ENCODE measurements at places on chromosomes 1 and 21.
A peak's percentile ranks its signal among the peaks of the same experiment; 100 is the strongest.

GRCh38 chr1:111832521-111833155 is 76.9 kb downstream of the DDX20 start:
- no peak for DNase-seq

DNA sequence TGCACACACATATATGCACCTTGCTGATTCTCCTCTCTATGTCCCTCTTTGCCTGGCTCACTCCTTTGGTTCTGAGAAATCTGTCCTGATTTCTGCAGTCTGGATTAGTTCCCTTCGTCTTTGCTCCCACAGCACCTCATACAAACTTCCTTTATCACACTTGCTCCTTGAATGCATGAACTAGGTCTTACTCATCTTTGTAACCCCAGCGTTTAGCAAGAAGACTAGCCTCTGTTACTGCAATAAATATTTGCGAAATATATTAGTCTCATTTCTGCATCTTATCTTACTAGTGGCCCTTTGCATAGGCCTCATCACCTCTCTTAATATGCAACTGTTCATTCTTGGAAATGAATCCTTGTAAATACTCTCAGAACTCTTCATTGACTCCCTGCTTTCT is 11.4 kb downstream of the SMYD2 start:
- no peak for DNase-seq

- DNase-seq: no peak
Observed at GRCh38 chr1:71339238-71339637, 258.4 kb upstream of the ZRANB2 start.

- peak; percentile 69 for DNase-seq
Observed at GRCh38 chr1:11731691-11732283, 4.1 kb upstream of the AGTRAP start.

GRCh38 chr1:91572044-91572443 is 71.4 kb downstream of the CDC7 start:
- DNase-seq: no peak

DNA sequence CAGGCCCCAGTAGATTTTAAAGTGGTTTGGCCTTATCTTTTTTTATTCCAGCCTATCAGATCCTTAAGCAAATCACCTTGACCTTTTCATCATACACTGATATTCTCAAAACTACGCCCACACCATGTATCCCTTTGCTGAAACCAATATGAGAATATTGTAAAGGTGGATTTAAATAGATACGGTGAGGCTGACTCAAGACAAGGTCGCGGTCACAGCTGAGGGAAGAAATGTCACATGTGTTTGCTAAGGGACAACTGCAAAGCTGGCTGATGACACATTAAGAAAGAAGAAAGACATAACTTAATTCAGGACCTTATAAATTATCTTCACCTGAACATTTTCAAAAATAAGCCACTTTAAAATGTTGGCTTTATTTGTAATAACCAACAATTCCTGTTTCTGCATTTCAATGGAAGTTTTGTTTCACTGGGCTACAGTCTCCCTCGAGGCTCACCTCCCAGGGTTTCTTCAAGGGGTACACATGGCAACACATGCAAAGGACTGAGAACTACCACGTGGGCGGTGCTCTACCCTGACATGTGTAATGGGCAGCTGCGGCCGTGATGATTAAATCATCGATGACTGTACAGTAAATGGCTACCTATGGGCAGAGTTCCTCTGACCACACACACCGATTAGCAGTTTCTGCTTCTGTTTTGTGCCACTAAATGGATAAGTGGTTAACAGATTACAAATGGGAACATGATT is 189.5 kb downstream of the SIPA1L2 start:
- no peak for DNase-seq

DNA sequence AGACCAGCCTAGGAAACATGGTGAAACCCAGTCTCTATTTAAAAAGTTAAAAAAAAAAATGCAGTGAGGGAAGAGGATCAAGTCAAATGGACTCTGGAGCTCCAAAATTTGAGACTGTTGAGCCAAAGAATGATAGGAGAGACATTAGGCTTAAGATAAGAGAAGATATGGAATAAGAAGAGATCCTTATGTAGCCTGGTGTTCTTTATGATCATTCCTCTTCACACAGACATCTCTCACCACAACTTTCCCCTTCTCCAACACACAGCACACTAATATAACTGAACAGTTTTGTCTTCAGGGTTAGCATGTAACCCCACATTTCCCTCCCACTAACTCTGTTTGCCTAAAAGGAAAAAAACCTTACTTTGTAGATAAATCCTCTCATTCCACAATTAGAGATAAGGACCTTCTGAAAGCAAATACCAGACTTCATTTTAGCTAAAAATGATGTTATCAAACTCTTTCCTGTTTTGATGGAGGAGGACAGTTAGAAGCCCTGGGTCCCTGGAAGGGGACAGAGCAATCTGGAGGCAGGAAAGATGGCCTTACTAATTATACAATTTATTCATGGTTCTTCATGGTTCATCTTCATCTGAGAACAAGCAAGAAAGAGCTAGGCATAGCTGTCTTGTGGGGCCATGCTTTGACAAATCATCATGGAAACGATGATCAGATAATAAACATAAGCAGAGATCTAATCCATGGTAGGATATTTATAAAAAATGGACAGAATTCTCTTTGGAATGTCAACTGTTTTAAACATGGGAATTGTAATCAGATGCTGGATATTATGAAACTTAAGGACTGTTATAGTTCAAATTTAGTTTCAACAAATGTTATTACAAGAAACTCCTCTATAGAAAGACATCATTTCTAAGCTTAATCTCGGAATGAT is 96.7 kb upstream of the S1PR1 start:
- no peak for DNase-seq

GRCh38 chr1:230375780-230376179 is 50.4 kb downstream of the PGBD5 start:
- no peak for DNase-seq

DNA sequence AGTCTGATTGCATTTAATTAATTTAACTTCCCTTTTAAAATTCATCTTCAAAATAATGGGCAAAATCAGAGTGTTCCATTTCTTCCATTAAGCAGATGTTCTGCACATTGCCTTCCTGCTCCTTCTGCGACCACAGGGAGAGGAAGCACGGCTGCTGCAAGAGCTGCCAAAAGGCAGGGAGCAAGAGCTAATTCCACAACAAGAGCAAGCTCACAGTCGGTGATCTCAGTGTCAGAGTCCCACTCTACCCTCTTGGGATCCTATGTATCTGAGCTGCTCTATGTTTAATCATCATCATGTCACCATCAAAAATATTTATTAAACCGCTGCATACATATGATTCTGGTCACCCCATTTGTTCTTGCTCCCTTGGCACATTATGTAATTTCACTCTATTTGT is 255.3 kb upstream of the CAMK1G start:
- no peak for DNase-seq

DNA sequence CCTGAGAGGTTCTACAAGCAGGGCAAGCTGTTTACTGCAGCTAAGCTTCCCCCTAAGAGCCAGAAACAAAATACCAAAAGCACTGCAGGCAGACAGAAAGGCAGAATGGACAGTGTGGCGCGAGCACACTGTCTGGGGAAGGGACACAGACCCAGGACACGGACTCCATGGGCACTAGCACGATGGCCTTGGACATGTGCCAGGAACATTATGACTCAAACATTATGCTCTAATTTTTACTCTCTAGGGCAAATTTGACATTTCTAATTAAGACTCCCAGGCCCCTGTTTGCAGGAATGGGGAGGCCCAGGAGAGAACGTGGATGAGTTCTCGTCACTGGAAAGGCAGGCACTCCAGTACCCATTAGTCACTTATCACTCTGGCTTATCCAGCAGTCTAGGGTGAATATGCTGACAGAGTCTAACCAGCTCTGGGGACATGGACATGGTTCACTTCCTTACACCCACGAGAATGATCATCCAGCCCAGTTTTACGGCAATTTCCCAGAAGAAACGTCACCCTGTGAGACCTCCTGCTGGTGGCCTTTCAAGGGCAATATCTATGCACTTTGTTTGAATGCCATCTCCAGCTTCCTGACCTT is 45.1 kb downstream of the CAPN8 start:
- no peak for DNase-seq

Measured in ecto neural progenitor cell (in vitro differentiated cells).